Osteoblast (primary cell): ENCODE measurements at places on chromosomes 11 and 22.

GRCh38 chr11:118379497-118379896 is 20.1 kb downstream of the UBE4A start:
- no peak for DNase-seq

GRCh38 chr11:75273411-75274391 is 33.1 kb downstream of the TPBGL start:
- DNase-seq = peak; percentile 66

- no peak for DNase-seq
These were observed 390.8 kb downstream of the SHANK2 start for GRCh38 chr11:70861559-70861958.

DNA sequence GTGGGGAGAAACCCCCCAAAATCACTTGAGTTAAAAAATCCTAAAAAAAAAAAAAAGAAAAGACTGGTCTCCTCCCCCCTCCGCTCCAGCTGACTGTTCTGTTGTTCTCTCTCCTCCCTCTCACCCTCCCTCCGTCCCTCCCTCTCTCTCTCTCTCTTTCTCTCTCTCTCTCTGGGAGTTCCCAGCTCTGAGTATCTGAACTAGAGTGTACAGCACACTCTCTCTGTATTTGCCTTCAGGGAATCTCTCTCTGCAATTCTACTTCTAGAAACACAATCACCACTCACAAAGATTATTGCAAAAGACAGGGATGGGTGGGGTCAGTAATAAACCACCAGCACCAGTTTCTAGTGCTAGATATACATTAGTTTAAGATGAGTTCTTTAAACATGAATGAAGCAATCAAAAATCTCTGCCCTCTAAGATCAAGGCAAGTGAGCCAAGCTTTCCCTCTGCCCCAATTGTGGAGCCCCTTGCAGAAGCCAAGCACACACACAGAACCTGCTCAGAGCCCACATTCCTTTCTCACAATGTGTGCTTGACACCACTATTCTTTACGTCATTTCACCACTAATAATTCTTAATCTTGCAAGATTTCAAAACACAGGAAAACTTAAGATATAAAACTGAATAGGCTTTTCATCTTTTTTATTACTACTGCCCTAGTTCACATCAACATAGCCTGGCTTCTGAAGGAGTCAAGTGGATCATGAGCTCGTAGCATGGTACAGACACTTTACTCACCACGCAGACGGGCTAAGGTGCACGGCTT is 133.5 kb downstream of the RBFOX2 start:
- no peak for DNase-seq

GRCh38 chr11:102313238-102313940 is 3.9 kb upstream of the BIRC3 start:
- no peak for DNase-seq

GRCh38 chr11:49213026-49213560 is 4.7 kb upstream of the FOLH1 start:
- DNase-seq = no peak

DNA sequence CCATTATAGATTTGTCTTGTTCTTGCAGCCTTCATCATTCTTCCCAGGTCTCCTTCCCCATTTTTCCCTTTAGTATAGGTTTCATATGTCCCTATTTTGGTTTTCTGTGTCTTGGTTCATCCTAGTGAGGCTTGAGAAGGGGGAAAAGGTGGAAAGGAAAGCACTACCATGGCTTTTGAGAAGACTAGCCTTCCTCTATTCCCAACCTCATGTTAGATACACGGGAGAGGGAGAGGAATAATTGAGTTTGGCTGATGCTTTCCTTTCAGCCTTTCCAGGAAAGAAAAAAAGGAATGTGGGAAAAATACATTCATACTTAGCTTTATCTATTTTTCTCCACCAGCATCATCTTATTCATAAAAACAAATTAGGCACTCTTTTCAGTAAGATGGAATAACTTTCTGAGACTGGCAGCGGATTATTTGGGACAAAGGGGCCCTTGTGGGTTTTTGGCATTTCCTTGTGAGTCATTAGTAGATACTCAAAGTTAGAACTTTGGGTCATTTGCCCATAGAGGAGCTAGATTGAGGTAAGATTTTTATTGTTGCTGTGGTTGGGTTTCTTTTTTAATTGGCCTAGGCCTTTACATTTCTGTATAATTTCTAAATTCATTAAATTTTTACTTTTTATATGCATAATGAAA is 23.8 kb downstream of the CAPRIN1 start:
- peak; percentile 85 for DNase-seq

- no peak for DNase-seq
These were observed 8.2 kb upstream of the TENM4 start for GRCh38 chr11:79449040-79449439.

DNA sequence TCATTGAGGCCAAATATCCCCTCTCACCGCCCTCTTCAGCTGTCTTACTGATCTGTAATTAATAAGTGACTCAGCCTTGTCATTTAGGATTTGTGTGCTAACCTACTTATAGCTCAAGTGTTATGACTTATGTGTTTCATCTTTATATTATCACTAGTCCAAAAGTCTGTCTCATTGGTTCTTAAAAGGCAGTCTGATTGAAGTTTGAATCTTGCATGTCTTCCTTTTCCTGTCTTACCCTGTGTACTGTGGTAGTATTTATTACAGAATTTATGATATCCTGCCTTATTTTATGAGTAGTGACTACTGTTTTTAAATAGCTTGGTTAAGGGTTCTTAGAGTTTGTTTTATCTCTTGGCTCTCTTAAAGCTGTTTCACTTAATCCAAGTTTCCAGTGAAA is 6.3 kb downstream of the DEPDC7 start:
- DNase-seq = no peak

DNA sequence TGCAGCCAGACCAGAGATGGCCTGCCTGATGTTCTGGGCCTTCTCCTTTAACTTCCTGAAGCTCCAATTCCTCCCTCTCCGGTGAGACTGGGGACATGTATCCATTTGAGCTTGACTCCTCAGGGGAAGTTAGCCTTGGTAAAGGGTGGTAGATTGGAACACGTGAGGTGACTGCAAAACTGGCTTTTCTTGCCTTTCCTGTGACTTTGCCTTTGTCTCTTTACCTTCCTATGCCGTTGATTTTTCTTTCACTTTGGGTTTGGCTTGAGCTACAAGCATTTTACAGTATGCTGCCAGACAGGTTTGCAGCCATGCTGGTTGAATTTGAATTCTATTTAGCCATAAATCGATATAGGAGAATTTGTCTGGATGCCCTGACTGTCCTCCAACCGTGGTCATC is 16.8 kb upstream of the GLYATL1 start:
- DNase-seq = no peak

DNA sequence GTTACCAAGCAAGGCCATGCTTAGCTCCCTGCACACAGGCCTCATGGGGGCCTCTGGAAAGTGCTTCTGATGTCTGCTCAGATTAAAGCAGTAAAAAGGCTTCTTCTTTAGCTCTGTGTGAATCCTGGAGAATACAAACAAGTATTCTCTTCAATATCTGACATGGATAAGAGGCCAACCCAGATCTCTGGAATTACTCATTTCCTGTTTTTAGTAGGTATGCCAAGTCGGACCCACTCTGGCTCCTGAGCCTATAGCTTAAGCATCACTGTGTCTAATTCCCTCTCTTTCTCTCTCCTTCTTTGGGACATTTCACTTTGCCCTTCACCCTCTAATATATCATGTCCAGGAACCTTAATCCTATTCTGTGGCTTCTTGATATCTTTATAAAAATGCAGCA is 529.6 kb upstream of the CCDC90B start:
- DNase-seq = no peak

DNA sequence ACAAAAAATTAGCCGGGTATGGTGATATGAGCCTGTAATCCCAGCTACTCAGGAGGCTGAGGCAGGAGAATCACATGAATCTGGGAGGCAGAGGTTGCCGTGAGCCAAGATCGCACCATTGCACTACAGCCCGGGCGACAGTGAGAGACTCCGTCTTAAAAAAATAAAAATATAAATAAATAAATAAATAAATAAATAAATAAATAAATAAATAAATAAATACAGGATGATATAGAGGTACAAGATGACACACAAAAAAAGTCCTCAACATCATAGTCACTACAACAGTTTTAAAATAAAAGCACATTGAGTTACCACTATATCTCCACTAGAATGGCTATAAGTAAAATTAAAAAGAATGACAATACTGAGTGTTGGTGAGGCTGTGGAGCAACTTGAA is 97.8 kb downstream of the ALX4 start:
- DNase-seq = no peak

DNA sequence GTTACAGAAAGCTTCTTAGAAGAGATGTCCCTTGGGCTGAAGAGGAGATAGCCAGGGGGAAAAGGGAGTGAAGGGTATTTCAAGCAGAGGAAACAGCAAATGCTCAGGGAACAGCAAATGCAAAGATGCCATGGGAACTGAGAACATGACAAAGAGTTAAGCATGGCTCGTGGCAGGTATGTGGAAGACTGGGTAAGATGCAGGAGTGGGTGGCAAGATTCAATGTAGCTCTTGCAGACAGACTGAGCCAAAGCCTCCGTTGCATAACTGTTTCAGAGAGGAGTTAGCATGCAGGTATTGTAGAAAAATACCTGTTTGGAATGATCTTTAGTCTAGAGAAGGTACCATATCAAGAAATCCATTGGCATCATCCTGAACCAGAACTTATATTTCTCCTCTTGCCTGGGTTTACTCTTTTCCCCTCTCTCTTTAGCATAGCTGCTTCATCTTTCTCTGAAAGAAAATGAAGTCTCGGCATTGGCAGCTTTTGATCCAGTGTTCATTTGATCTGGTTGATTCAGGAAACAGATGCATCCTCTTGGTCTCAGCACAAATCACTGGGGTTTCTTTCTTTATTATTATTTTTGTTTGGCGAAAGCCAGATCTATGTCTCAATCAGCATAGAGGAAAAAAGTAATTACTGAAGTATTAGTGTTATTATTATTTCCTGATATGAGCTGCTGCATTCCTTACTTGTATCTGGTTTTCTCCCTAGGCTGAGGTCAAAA is 41.7 kb upstream of the NUP160 start:
- no peak for DNase-seq

- DNase-seq = peak; percentile 77
These were observed at the start of gene OMP for GRCh38 chr11:77102246-77103210. Gene OMP (plus strand): TSS chr11:77102840. CDS start chr11:77102840, 0 bp downstream.
